ENCODE measurements at places on chromosomes 1 and 21.

DNA sequence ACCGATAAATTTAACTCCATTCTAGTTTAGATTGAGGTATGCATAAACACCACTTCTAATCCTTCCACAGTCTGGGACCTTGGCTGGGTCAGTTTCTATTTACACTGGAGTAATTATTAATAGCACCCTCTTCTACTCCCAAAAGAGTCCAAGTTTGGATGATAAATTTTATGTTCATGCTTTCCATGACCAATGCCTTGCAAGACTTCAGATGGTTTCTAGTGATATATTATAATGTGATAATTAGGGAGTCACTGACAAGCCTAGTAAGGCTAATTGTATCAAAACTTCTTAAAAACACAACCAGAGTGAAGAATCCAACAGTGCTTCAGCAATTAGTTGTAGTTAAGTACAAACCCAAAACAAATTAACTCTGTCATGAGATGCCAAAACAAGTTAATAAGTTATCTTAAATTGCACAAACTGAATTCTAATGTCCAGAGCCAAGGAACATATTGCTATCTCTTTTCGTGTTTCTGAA, 489.6 kb downstream of the TTLL7 start:
- no peak for DNase-seq

DNA sequence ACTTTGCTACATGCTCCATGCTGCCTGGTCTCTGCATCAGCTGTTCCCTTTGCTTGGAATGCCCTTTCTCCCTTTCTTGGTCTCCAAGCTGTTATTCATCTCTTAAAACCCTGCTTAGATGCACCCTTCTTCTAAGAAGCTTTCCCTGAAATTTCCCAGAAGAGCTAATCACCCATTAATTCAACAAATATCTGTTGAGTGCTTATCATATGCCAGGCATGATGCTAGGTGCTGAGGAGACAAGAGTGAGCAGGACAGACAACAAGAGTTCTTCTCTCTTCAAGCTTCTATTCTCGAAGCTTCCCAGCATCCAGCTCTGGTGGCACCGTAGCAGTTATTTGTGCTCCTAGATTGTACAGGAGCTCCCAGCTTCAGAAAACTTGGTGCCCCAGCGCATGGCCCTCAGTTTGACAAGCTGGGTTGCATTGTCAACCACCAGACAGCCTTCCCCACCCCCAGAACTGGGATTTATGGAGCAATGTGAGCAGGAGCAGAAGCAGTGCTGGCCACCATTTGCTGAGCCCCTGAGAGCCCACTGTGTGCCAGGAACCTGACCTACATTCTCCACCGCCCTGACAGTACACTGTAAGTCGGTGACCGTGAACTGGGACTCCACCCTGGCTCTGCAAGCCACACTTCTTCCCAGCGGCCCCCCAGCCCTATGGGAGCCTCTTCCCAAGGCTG, 68.0 kb upstream of the ACOT11 start:
- DNase-seq: no peak

DNA sequence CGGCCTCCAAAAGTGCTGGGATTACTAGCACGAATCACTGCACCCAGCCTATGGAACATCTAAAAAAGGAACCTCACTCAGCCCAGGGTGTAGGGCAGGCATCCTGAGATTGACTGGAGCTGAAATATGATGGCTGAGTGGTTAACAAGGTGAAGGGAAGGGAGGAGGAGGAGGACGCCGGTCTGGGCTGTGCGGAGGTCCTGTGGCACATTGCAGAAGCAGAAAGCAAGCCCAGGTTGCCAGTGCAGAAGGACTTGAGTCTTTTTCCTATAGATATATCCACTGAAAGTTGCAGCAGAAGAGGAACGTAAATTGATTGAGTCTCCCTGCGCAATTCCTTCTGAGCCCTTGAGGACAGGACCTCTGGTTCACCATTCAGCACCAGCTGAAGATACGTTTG, 1.5 kb upstream of the KIF17 start:
- no peak for DNase-seq

DNA sequence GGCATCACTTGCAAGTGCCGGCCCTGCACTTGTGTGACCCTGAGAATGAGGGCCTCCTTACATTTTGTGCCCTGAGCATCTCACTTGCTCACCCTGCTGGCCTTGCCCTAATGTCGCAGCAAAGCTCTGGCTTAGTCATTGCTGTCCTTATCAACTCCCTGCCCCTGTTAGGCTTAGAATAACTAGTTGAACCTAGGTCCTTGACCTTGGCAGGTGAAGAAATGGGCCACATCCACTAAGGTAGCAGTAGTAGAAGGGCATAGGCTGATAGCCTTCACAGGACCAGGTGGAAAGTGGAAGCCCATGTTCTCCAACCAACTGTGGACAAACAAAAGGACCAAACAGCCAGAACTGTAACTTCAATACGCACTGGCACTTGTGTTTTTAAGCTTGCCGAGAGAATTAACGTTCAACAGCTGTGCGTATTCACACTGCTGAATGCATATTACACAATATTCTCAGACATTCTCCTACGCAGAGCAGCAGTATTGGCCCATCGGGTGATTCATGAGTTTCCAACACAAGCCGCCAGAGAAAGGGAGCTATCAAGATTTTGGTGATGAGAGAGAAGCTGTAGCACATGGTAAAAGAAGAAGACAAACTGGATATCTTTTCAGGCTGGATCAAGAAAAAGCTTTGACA, 27.7 kb upstream of the PTGFRN start:
- DNase-seq: peak; percentile 62

DNA sequence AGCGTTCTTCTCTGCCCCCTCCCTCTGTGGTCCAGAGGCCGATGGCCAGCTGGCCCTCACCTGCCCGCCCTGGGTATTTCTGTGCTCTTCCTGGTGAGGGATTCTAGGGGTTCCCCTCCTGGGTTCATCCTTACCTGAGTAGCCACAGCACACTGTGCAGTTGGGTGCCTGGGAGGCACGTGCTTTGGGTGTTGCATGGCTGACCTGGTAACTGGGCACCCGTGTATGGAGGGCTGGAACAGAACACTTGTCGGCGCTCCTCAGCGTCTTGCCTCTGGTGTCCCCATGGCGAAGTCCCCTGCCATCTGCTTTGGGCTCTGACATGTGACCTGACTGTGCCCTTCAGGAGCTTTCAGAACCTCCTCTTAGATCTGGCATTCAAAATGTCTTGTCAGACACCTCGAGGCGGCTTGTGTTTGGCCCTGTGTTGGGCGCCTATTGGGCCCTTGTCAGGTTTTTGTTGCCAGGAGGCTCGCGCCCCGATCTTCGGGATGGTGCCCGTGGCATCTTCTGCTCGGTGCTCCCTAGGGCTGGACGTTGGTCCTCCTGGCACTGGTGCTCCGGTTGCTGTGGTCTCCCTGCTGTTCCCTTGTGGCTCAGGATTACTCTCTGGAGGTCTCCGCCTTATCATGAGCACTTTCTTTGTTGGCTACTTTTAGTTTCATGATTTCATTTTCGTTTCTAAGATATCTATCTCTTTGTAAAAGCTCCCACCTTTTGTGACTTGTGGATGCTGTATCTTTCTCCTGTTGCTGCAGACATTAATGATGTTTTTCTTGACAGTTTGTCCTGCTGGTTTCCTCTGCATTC, 28.5 kb downstream of the SKI start:
- peak; percentile 20 for DNase-seq

DNA sequence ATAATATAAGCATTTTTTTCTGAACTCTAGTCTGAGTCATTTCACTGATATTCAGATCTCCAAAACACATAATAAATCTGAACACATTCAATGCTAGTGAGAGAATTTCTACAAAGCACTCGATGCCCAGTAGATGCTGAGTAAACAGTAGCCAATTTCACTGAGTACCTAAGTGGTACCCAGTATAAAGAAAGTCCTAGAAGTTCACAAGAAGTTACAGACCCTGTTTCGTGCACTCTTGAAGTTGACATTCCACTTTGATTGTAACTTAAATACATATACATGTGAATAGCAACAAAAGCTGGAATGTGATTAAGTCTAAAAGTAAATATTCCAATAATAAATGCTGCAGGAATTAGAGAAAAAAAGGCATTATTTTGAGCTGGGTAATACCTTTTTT, 33.2 kb upstream of the RGS2 start:
- no peak for DNase-seq

- DNase-seq: no peak
These were observed at the start of gene TNFRSF8 for GRCh38 chr1:12063141-12064072. TNFRSF8 (plus strand) TSS chr1:12063303; CDS start chr1:12063599, 296 bp downstream.

- no peak for DNase-seq
These were observed 11.6 kb upstream of the HIPK1 start for GRCh38 chr1:113917400-113918082.

DNA sequence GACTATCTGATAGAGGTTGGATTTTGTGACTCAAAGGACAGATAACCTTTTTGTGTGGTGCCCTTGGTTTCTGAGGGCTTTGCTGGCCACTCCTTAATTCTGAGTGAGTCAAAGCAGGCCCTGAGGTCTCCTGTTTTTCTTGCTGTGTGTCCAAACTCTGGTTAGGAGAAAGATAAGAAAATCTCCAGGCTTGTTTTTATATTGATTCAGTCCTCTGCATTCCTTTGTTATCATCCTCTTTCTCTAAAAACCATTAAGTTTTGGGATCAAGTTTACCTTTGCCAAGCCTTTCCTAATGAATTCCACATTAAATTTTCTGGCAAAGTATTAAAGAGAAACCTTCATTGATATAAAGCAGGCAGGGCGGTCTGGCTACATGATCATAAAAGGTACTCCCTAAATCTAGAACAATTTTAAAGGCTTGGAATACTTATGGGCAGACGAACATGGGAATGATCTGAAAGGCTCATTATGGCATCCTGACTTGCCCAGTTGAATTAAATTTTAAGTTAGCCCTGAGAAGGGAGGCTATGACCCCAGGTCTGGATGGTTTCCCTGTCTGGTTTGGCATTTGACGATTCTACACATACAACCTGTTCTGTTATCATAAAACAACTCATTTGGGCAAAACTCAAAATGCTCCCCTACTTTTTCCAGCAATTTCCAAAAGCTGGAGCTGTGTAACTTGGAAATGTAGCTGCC, 20.8 kb downstream of the ZBTB8B start:
- no peak for DNase-seq

DNA sequence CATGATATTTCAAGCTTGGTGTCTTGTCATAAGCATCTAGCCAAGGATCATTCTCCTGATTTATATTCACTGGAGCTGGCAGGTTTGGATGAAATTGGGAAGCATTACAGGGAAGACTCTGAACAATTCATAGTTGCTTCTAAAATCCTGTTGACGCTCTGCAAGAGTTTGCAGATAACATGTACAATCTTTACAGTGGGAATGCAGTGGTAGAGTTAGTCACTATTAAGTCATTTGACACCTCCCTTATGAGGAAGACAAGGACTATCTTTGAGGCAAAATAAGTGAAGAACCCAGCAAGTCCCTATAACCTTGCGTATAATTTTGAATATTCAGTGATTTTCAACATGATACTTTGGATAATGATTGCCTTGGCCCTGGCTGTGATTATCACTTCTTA, 45.3 kb upstream of the CRB1 start:
- DNase-seq: no peak

DNA sequence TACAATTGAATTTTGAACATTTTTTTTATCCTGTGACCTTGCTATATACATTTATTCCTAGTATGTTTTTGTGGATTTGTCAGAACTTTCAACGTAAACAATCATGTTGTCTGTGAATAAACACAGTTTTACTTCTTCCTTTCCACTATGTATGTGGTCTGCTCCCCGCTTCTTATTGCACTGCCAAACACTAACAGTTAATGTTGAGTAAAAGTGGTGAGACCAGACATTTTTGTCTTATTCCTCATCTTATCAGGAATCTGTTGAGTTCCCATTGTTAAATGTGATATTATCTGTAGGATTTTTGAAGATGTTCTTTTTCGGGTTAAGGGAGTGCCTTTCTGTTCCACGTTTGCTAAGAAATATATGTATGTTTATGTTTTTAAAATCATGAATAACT, 45.9 kb downstream of the CAMSAP2 start:
- DNase-seq: no peak

DNA sequence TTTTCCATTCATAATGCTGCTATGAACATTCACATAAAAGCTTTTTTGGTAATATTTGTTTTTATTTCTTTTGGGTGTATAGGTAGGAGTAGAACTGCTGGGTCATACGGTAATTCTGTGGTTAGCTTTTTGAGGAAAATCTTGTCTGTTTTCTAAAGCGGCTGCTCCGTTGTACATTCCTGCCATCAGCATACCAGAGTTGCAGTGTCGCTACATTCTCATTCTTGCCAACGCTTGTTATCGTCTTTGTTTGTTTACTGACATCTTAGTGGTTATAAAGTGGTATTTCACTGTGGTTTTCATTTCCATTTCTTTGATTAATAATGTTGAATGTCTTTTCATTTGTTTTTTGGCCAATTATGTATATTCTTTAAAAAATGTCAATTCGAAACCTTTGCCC, 469.8 kb upstream of the ZP4 start:
- no peak for DNase-seq

GRCh38 chr1:92929461-92929860, 31.8 kb downstream of the DIPK1A start:
- no peak for DNase-seq

DNA sequence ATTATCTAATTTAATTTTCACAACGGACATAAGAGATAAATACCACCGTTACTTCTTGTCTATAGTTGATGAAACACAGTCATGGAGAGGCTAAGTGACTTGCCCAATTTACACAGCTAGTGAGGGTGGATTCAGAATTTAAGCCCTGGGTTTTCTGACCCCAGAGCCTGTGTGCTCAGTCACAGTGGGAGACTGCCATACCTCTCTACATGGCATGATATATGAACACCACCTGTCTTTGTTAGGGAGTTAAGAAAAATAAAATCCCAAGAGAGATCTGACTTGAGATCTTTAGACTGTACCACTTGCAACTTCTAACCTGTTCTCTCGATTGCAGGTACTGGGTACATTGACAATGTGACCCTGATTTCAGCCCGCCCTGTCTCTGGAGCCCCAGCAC, 40.3 kb downstream of the LAMC2 start:
- DNase-seq: no peak

GRCh38 chr1:61400997-61401396, 318.6 kb downstream of the NFIA start:
- DNase-seq: no peak

DNA sequence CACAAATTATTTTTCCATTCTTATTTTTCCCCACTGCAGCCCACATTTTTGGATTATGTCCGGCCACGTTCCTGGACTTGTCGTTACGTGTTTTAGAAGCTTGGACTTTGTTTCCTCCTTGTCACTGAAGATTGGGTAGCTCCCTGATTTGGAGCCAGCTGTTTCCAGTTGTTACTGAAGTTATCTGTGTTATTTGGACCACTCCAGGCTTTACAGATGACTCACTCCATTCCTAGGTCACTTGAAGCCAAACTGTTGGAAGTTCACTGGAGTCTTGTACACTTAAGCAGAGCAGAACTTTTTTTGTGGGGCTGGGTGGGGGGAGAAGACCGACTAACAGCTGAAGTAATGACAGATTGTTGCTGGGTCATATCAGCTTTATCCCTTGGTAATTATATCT, 12.2 kb upstream of the AXDND1 start:
- DNase-seq: no peak

GRCh38 chr1:117037802-117038201, 22.3 kb upstream of the TTF2 start:
- no peak for DNase-seq

DNA sequence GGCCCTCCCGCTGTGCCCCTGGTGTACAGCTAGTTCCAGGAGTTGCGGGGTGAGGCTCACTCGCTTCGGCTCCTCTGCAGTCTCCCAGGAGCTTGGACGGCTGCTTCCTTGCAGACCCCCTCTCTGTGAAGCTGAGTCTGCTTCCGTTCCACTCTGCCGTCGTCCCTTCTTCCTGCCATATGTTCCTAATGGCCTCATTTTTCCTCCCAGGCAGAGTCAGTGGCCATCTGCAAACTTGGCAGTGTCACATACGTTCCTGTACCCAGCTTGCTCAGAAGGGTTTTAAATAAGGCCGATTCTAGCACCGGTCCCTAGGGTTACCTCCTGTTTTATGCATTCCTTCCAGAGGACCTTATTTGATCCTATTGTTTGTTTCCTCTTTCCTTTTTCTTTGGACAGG, 21.3 kb downstream of the ACTL8 start:
- DNase-seq: no peak
